ENCODE measurements at places on chromosomes 2 and 18.

DNA sequence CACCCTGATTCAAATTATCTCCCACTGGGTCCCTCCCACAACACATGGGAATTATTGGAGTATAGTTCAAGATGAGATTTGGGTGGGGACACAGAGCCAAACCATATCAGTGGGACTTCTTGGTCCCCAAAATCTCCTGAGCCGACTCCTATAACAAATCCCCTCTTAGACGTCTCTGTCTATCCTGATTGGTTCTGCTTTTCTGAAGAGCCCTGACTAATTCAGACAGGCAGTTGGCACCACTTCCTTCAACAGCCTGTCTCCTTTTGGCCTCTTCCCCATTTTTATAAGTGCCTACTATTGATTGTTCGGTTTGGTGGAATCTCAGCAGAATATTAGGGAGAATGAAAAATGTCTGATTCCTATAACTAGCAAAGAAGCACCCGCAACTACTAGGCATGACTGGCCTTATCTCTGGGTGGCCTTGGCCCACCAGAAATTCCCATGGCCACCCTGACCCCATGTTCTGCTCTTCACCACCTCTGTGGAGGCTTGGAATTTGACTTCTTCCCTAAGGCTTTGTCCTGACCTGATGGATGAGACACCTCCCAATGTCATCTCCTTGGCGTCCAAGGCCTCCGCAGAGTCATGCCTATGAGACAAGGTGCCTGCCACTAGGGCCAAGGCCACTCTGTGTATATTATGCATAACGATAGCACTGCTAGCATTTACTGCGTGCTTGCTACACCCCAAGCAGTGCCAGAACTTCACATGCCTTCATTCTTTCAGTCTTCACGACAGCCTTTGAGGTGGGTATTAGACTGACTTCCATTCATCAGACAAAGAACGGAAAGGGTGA lies 218.9 kb upstream of the COPS8 start:
- no peak for DNase-seq

GRCh38 chr2:224405841-224406370 lies 4.0 kb upstream of the FAM124B start:
- no peak for DNase-seq

DNA sequence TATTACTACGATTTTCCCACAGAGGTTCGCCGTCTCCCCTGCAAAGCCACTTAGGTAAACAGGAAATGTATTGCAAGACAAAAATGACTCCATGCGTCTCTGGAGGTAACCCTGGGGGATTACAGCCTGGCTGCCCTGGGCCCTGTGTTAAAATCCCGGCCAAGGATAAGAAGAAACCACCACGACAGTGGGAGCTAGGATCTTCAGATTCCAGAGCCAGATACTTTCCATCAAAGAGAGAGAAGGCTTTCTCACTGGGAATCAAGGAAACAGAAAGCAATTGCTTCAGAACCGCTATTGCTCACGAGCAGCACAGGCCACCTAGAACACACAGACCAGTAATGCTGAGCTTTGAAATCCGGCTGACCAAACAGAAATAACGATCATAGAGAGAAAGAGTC lies 97.9 kb upstream of the ZNF516 start:
- DNase-seq, result no peak

GRCh38 chr2:197500503-197501131 lies 438 bp downstream of the HSPE1 start:
- no peak for DNase-seq

GRCh38 chr18:21183670-21184069 lies 58.4 kb upstream of the GREB1L start:
- no peak for DNase-seq

DNA sequence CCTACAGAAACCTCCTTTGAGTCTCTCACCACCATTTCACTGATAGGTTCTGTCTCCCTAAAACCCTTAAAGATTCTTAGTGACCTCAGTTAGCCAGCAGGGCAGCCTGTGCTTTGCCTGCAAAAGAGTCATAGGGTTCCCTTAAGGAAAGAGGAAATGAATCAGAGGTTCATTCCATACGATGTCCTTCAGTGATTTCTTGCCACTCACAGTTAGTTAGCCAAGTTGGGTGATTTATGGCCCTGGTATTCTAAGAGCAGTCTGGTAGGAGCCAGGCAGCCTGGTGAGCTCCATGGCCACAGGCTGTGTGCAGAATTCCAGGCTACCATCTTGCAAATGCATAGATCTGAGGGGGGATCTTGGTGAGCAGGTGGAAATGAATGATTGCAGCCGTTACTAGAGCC lies 18.7 kb upstream of the CCBE1 start:
- DNase-seq, result no peak

GRCh38 chr18:24015639-24016631 lies 1.4 kb downstream of the TTC39C start:
- DNase-seq, result no peak

GRCh38 chr2:205352094-205352493 lies 330.2 kb upstream of the NRP2 start:
- DNase-seq, result no peak

All from 8988T (cell line).